ENCODE measurements at places on chromosomes 5 and 9. TPM values are rescaled to one million over a fixed set of nuclear protein-coding genes. Genes with fewer than 3 reads are reported as not detected.

Gene NR2F1-AS1
- 18.4 TPM for total RNA-seq

Gene DND1
- 0.14 TPM for total RNA-seq

DNA sequence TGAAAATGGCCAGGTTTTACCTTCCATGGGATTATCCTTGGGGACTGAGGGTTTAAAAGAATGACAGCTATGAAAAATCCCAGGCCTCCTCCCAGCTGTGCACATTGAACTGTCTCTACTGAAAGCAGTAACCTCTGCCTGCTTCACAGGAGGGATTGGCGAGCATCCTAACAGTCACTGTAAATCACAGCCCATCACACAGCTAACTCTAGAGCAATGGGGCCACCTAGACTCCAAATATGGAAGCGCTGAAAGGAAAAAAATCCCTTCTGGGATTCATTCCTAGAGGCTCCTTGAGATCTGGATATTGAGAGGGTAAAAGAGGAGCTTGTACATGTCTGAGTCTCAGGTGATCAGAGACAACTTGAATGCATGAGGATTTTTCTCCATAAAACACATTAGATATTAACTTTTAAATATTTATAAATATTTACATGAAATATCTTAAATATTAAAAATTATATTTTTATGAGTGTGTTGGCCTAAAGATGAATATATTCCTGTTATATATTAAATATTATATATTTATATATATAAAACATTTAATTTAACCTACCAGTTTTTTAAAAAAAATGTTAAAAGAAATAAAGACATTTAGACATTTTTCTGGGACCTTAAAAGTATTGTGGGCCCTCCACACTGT is 133.8 kb upstream of the SLC24A2 start:
- peak; percentile 62 for DNase-seq

DNA sequence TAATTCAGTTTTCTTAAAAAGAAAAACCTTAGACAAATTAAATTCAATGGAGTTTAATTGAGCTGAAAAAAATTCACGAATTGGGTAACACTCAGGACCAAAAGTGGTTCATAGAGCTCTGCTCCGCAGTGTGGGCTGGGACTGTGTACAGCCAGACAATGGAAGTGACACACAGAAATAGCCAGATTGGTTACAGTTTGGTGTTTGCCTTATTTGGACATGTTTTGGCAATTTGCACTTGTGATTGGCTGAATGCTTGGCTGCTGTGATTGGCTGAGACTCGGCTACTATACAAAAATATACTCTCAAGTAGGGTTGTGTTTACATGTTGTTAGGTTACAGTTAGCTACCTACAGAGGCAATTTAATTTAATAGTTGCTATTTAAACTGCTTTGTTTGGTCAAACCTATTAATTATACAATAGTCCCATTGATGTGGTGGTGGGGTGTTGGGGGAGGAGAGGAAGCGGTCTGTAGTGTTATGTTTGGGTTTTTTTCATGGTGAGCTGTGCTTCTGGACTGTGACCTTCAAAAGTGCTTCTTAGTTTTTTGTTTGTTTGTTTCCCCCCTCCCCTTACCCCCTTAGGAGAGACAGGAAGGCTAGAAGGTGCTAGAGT is 95.2 kb downstream of the CNTLN start:
- no peak for DNase-seq

DNA sequence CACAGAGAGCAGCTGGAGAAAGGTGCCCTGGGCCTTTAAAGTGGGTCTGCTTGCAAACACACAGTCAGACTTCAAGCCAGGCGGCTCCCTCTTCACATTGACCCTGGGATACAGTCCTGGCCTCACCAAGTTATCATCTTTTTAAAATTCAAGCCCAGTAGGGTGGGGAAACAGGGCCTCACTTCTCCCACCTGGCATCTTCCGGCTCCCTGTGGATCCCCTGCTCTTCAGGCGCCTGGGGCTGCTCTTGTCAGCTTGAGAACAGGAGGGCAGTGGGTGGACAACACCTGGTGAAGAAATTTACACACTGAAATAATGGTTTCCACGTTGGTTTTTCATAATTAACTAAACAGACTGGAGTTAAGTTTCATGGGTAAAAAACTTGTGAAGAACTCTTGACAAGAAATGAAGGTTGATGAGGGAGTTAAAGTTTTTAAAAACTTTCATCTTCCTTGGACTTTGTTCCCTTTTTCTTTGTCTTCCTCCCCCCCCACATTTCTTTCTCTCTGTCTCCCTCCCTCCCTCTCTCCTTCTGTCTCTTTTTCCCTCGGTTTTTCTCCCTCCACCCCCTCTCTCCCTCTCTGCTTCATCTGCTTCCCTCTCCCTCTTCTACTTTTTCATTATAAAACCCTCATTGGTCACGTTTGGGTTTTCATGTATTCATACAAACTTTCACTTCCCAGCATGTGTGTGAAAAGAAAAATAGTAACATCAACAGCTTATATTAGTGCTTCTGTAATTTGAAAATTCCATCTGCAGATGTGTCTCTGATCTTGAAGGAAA is 219.6 kb downstream of the DMRT2 start:
- no peak for DNase-seq

GRCh38 chr9:107404161-107404560 is 85.4 kb downstream of the KLF4 start:
- no peak for DNase-seq

DNA sequence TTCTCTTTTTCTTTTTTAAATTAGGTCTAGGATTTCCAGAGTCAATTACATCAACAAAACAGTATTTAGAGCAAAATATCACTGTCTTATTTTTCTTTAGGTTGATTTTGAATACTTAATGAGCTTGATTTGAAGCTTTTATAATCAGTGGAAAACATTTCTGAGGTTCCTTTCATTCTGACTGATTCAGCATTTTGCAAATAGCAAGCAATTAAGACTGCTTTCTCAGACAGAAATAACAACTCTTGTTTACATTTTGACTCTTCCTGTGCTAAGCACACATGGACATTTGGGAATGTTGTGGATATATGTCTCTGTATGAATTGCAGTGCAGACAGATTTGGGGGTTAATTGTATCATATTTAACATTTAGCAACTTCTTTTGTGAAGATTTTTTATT is 22.2 kb upstream of the MCCC2 start:
- no peak for DNase-seq

DNA sequence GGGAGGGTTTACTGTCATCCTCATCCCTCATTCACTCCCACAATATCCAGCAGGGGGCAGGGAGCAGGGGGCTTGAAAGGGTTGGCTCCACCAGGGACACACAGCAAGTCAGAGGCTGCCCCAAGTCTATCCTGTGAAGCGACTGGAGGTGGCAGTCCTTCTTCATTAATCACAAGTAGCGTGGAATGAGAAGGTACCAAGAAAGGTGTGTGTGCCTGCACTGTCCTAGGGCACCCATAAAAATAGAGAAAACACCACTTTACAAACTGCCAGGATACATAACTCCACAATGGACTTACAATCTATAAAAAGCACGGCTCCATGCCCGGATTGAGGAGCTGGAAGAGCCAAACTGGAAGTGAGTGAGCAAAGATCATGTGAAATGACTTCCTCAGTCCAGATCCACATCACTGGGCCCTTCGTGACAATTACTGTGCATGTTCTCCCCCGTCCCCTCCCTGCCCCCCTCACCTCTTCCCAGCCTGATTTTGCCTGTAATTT is 183.9 kb downstream of the SLIT3 start:
- no peak for DNase-seq

Gene PCDHGC5
- total RNA-seq, result 0.56 TPM

- no peak for DNase-seq
Measured at GRCh38 chr5:147671365-147671764, 111.2 kb downstream of the JAKMIP2 start.

- DNase-seq, result no peak
Measured at GRCh38 chr5:126514131-126514557, 80.9 kb downstream of the ALDH7A1 start.

Gene GCNT4
- 0.19 TPM for total RNA-seq

DNA sequence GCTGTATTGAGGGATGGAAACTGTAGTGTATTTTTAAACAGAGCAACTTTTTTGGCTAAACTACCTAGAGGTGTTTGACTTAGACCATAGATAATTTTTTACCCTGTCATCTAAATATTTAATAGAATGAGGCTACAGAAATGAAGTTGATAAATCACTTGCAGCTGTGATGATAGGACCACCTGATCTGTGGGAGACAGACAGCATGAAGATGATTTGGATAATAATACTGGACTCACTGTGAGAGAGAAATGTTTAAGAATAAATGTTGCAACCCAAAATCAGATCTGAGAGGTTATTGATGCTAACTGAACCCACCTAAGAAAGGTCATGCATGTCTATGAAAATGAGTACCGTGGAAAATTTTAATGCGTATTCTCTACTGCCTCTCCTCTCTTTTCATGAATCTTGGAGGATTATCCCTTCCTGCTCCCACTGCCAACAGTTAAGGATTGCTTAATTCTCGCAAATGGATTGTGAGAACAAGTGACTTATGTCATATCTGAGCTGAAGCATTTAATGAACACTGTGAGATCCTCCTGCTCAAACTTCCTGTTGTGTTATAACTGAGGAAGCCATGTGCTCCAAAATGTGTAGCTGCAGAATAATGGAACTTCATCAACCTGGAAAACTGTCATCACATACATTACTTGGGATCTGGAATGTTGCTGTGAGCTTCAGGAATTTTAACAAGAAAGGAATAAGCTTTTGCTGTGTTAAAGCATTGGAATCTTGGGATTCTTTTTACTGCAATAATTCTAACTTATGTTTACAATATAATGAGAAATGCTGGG is 617.9 kb upstream of the CDH18 start:
- DNase-seq, result no peak

Measured in dermis blood vessel endothelial cell (primary cell).